ENCODE measurements at places on chromosomes 2 and 18.
A peak's percentile ranks its signal among the peaks of the same experiment; 100 is the strongest.

GRCh38 chr2:104502901-104503300, 351.0 kb upstream of the POU3F3 start:
- DNase-seq: no peak

DNA sequence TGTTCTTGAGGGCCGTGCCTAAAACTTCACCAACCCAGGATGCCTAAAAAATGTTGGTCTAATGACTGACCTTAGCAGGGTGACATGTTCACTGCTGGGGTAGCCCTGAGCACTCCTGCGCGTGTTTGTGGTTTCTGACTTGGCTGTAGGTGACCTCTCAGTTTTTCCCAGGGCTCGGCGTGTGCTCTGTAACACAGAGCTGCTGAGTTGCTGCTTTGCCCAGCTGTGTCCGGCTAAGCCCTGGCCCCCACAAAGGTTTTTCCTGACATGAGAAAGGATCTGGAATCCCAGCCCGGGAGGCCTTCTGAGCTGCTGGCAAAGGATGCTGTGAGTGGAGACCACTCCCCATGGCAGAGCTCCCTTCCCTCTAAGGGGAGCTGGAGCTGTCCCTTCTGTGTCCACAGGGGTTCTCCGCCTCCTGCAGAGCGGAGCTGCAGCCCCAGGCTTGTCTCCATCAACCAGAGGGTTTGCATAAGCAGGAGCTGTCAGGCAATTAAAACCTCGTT, 52.7 kb downstream of the CRIM1 start:
- DNase-seq: no peak

DNA sequence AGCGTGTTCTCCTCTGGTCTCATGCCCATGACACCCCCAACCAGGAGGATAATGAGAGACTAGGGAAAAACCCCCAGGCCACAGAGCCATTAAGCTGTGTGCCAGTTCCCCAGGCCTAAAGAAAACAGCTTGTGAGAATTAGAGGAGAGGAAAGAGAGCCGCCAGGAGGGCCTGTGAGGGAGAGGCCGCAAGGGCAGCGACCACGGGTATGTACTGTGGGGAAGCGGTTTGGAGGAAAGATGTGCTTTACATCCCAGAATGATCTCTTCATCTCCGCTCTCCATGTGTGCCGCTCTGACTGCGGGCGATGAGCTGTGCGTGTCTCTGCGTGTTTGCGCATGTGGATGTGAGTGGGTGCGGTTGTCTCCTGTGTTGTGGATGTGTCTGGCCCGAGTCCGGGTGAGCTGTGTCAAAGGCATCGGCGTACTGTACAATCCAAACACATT, 82.9 kb downstream of the DYSF start:
- DNase-seq: no peak

DNA sequence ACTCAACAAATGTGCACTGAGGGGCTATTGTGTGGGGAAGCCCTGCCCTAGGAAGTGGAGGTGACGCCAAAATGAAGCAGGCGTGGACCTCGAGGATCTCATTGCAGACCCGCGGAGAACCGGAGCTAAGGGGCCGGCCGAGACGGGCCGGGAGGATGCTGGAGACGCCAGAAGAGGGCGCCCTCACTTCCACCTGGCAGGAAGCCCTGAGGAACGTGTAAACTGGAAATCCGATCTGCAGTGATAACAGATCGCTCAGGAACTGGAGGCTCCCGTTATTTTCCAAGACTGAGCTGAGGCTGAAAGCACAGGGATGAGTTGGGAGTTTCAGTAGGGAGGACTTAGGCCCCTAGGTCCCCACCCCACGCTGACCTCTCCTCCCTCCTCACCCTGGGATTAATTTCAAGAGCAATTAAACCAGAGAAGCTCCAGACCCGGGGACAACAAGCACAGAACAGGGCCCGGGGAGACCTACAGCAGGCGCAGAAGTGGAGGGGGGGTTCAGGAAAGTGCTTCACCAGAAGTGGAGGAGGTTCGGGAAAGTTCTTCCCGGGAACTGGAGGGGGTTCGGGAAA, 7.7 kb upstream of the COL6A3 start:
- peak; percentile 70 for DNase-seq

DNA sequence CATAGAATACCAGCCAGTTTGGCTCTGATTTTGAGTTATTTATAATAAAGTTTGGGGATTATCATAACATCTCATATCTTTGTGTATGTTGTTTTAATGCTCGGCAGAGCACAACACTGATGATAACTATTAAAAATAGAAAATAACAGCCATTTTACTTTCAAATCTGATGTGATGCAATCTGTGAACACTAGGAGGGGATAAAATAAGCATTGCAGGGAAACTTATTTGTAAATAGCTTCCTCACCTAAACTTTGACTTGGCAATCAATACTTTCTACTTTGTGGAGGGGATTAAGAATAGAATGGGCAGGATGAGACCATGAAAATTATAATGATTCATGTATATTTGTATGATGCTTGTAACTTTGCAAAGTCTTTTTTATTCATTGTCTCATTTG, 54.4 kb downstream of the USP14 start:
- no peak for DNase-seq

DNA sequence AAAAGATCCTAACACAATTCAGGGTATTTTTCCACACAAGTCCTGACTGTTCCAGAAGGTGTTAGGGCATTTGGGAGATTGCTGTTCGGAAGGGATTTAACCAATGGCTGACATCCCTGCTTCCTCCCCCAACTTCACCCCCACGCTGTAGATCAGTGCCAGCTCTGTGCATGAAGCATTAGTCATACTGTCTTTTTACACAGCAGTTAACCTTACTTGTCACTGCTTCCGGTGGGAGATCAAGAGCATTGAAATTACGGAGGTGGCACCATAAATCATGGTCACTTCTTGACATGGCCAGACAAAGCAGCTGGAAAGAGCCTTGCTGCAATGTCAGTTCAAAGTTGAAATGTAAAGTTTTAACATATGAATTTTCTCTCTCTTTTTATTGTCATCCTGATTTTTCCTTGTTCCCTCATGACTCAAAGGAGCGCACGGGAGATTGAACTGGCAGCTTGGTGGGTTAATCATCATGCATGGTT, 70.2 kb downstream of the HRH4 start:
- no peak for DNase-seq

DNA sequence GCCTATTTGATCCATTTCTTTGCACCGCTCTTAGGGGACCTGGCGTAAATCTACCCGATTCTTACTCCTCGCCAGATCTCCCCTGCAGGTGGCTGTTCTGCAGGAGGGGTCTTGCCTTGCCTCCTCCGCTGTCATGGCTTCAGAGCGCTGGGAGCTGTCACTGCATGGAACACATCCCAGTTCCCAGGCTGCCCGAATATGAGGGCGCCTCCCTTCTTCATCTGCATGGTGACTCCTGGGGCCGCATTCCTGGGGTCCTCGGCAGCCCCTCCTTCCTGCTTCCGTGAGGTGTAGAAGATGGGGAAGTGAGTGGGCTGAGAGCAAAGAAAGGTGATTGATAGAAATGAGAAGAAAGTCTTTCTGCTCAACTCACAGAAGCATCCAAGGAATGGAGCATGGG, 27.3 kb upstream of the COPS8 start:
- no peak for DNase-seq

- no peak for DNase-seq
These were observed 566.4 kb downstream of the TNS1 start for GRCh38 chr2:217436386-217436785.

GRCh38 chr18:515156-515815, 14.8 kb upstream of the COLEC12 start:
- no peak for DNase-seq

- DNase-seq: no peak
These were observed 47.3 kb downstream of the PKP4 start for GRCh38 chr2:158504088-158504487.

DNA sequence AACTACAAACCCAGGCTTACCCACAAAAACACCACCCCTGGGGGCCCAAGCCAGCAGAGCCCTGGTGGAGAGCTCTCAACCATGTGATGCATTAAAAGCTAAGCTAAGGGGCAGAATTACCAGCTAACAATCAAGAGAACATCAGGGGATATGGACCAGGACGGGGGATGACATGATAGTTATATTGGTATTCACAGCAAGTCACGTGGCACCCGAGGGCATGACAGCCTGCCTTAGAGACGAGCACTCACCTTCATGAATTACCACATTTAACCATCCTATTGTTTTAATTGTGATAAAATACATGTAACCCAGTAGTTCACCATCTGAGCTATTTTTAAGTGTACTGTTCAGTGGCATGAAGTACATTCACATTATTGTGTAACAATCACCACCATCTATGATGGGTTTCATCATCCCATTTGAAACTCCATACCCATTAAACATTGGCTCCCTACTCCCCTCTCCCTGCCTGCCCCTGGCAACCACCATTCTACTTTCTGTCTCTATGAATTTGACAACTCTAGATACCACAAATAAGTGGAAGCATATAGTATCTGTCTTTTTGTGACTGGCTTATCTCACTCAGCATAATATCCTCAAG, 245.6 kb downstream of the ANAPC1 start:
- DNase-seq: no peak

DNA sequence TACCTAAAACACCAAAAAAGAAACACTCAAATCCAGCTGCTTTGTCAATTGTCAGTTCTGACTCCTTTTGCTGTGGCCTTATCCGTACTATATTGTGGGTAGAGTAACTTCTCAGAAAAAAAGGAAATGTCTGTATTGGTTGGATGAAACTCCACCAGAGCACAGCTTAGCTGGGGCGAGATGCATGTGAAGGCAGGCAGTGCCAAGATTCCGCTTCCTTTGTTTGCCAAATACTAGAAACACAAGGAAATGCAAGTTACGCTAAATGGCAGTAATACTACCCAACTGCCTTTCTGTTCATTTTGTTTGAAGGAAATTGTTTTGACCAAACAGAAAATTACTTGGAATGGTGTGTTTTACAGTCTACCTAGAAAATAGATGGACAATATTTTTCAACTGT, 10.0 kb downstream of the KLF11 start:
- DNase-seq: no peak

DNA sequence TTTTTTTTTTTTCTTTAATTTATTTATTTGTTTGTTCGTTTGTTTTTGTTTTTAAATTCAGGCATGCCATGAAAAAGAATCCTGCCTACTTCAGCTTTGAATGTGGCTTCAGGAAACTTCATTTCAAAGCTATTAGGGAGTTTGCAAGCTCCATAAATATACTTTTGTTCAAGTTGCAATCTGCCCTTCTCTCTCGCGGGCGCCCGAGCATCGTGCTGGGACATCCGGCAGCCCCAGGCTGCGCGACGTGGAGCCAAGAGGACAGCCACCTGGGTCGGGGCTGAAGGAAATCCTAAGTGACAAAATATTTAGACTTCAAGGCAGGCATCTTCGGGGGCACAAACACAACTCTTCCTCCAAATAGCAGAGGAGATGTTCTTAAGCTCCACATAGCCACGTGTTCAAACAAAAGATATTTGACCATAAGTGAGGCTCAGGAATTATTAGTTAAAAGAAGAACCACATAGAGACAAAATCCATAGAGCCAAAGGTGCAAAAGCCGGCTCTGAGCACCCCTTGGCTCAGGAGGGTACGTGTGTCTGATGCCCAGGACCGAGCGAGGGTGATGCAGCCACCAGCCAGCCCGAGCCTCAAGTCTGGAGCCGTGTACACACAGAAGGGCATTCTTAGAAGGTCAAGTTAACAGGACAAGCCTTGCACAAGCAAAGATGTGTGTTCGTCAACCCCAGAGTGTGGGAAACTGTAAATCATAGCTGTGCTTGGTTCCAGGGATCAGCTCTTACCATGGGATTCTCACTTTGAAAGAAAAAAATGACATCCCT, 256.5 kb upstream of the SALL3 start:
- no peak for DNase-seq

DNA sequence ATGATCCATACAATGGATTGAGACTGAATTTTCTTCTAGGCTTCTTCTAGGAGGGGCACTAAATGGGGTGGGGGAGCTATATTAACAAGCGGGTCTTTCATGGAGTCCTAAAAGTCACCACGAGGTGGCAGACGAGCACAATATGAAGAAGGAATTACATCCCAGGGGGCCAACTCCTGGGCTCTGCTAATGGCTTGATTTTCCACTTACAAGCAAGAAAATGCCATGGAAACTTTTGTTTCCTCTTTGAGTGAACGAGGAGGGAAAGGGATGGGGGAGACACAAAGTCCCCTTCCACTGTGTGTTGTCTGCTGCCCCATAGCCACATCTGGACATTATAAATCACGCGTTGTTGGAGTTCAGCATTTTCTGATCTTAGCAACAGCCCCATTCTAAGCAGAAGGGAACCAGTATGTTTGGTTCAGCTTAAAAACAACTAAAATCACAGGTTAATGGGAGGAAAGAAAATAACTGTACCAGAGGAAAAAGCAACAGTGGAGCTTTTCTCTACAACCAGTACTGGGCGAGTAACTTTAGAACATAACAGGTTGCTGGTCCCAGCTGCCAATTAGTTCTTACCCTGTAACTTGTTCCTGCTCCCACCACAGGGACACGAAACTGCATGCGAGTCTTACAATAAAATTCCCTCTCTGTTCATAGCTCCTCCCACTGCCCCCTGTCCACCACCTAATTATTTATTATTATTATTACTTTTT, 285.0 kb upstream of the PARD3B start:
- DNase-seq: no peak

- DNase-seq: no peak
These were observed 15.3 kb downstream of the SP9 start for GRCh38 chr2:174350018-174350417.

DNA sequence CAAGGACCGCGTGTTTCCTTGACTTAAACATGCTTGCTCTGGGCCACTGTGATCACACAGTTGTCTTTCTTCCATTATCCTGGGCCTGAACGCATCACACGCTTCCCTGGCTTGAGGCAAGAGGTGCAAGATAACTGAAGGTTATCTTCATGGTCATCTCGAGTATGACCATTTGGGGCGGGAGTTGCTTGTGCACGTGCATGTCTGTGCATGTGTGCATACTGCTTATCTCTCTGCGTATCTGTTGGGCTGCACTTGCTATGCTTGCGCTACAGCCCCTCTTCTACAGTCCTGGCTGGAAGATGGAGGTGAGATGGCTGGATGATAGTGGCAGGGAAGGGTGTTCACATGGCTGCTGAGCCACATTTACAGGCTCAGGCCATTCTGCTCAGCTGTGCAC, 27.2 kb upstream of the EFR3B start:
- DNase-seq: no peak

- DNase-seq: no peak
These were observed 281.1 kb upstream of the RAB12 start for GRCh38 chr18:8328126-8328525.

GRCh38 chr2:72993147-72993932, 76.0 kb downstream of the EMX1 start:
- peak; percentile 8 for DNase-seq

DNA sequence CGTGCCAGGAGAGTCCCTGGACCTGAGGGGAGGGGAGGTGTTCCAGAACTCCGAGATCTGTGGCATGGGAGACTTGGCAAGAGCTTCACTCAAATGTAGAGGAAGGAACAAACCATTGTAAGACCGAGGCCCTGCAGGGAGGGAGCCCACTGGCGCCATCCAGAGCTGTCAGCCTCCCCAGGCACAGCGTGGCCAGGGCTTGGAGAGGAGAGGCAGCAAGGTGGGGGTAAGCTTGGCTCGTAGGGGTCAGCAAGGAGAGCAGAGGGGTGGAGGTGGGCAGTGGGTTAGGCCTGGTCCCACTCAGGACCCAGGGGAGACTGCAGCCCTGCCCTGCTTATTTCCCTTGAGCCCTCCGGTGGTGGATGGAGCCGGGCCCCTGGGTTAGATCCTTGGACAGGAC, 3.6 kb downstream of the TMEM177 start:
- DNase-seq: no peak

Measured in stimulated activated CD8-positive, alpha-beta memory T cell treated with anti-CD3 and anti-CD28 coated beads, Interleukin-7, amount 100 ng/mL, for 1 hour (primary cell).